ENCODE measurements at places on chromosomes 16 and 17.

DNA sequence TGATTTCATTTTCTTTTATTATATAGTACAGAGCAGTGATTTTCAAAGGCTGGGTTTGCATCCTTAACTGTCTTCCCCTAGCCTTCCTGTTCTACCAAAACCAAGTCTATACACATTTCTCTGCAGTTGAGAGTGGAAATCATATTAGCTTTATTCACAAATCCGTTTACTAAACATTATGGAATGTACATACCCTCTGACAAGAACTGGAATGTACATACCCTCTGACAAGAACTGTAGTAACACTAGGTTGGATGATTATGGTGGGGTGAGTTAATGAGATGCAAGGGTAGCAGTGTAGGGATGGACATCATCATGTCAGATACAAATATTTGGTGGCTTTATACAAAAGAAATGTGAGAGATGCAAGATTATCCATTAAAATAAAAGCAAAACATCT is 154.8 kb downstream of the CYB561 start:
- DNase-seq, result no peak

DNA sequence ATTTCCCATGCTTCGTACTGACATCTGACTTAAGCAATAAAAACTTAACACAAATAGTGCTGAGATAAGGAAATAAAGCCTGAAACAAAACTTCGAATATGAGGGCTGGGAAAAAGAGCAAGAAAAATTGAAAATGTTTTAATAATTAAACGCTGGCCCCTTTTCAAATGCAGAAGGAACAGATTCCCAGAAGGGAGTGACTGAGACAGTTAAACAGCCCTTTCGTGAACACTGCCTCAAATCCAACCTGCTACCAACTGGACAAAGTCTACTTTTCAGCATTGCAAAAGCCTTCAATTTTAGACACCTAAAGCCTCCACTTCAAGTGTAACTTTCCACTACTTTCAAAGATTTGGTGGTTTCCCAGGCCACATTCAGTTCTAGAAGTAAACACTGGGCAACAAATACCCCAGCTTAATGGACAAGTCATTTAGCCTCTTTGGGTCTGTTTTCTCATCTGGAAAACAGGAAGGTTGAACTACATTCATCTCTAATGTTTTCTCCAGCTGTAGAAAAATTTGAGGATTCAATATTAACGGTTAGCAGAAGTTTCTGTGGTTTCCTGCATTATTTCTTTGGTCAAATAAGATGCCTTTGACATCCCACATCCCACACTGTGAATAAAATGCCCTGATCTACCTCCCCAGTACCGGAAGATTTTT is 11.8 kb downstream of the RFFL start:
- DNase-seq, result no peak

GRCh38 chr16:23148513-23149266 is 562 bp downstream of the USP31 start:
- peak; percentile 64 for DNase-seq

DNA sequence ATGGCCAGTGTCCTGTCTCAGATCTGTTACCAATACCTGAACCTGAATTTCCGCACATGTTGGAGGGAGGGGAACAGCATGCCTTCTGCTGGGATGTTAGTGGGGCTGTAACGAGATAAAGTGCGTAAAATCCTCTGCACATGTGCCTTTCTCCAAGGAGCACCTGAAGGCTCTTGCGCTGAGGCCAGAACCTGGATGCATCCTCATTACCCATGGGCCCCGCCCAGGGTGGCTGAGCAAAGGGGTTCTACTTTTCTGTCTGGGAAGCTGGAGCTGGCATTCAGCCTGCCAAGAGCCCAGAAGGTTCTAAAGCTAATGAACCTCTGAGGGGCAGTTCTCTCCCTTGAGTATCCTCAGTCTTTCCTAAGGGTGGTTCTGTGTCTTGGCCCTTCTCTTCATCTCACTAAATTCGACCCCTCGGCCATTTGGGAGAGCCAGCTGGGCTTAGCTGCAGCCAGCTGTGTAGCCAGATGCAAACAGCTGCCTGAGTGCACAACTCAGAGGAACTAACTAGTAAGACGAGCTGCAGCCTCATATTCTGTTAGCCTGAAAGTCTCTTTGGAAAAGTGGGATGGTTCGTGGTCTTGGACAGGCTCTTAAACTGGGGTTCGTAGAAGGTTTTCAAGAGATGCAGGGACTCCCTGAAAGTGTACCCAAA is 2.5 kb downstream of the ITGA3 start:
- no peak for DNase-seq

GRCh38 chr17:44780845-44781480 is 22.2 kb downstream of the ADAM11 start:
- DNase-seq, result no peak
